ENCODE measurements at places on chromosomes 1 and 21.

DNA sequence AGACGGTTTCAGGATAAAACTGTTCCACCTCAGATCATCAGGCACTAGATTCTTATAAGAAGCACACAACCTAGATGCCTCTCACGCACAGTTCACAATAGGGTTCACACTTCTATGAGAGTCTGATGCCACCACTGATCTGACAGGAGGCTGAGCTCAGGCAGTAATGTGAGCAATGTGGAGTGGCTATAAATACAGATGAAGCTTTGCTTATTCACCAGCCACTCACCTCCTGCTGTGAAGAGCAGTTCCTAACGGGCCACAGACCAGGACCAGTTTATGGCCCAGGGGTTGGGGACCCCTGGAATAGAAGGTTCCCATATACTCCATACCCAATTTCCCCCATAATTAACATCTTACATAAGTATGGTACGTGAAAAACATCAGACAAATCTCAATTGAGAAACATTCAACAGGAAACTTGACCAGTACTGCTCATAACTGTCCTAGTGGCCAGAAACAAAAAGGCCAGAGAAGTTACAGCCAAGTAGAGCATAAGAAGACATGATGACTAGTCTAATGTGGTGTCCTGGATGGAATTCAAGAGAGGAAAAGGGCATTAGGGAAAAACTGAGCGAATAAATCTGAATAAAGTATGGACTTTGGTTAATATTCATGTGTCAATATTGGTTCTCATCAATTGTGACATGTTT is 24.7 kb upstream of the IGSF5 start:
- no peak for DNase-seq

DNA sequence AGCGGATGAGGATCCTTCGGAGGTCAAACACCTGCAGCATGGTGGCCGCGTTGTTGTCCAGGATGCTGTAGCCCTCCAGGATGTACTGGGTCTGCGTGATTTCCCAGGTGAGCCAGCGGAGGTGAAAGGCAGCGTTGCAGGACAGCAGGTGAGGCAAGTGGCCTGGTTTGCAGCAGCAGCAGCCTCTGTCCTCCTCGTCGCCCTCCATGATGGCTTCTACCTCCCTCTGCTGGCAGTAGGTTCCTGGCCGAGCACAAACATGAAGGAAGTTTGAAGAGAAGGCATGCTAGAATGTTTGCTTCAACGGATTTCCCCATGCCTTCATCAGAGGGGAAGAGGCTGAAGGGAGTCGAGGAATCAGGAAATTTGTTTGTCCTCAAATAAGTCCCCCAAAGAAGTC is 74.7 kb downstream of the NTPCR start:
- DNase-seq = no peak

DNA sequence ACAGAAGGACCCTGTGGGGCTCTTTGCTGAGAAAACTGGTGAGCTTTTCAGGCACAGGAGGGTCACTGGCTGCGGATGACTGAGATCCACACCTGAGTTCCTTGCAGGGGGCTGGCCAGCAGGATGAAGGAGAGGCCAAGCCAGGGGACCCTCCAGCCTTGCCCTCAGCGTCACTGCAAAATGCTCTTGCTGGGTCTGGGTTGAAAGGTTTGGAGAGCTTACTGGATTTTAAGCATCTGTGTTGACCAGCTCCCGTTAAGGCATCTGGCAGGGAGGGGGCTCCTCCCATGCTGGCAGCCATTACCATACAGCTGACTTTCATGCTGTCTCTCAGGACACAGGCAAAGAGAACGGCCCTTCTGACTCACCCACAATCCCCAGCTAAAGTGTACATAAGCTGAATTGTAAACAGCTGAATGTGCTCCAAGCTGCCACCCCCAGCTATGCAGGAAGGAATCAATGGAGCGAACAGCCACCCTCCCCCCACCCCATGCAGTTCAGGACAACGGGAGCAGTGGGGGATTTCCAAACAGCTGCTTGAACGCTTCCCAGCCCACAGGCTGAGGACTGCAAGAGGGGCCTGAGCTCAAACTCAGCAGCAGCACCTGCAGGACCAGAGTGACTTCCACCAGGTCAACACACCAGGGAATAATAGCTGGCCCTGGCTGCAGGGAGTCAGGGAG is 21.3 kb upstream of the A3GALT2 start:
- DNase-seq = peak; percentile 92

DNA sequence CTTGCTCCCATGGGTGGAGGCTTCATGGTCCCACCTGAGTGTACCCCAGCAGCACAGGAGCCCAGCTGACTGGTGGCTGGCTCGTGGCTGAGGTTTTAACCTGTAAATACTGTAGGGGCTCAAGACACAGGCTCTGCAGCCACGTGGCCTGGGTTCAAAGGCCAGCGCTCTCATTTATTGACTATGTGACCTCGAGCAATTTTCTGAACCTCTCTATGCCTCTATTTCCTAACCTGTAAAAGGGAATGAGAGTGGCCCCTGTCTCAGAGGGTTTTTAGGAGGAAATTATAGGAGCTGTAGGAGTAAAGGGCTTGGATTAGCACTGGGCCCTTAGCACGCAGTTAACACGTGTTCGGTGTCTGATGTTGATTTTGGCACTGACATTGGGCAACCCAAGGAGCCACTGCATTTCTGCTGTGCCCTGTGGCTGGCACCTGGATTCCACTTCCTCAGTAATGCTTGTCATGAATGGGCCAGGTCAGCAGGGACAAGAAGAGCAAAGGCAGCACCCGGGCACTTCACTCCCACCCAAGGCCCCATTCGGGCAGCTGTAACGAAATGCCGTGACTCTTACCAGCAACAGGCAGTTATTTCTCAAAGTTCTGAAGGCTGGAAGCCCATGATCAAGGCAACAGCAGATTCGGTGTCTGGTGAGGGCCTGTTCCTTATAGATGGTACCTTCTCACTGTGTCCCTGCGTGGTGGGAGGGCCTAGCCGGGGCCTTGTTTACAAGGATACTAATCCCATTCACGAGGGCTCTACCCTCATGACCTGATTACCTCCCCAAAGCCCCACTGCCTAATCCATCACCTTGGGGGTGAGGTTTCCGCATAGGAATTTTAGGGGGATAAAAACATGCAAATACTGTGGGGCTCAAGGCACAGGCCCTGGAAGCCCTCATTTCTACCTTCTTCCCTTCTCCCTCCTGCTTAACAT is 25.2 kb downstream of the ARHGEF10L start:
- no peak for DNase-seq

DNA sequence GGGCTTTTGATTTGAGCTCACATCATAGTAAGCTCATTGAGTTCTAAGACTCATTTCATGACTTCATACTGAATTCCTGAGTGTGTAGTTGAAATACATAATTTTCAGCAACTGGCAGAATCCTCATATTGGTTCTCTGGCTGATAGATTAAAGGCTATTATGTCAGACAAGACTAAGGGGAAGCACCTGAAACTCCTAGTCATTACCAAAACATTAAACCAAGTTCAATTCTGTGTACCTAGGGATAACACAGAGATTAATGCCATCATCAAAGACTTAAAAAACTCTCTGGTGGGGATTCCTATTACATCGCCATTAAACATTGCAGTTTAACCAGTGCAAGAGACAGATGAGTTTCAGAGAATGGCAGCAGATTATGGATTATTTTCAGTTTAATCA is 339.1 kb downstream of the PTPRC start:
- DNase-seq = no peak

DNA sequence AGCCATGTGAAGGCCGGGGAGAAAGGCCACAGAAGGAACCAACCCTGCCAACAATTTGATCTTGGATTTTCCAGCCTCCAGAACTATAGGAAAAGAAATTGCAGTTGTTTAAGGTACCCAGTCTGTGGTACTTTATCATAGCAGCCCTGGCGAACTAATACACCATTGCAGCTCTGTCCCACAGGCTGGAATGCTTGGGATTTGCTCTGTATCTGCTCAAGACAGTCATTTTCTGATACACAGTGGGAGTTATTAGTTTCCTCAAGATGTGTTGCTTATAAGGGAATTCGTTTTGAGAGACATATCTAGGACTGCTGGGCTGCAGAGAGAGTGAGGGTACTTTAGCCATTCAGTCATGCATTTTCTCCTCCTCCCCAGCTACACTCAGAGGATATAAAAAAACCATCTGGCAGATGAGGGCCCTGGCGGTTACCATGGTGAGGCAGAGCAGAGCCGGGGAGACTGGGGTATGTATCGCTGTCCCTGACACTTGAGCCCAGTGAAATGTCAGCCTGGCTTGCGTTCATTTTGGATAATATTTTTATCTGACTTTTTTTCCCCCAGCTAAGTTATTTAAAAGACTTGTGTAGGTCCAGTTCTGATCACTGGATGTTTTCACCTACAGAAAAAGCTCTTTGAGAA is 104.6 kb downstream of the DIRAS3 start:
- DNase-seq = no peak

GRCh38 chr1:46525253-46525983 is 26.0 kb downstream of the KNCN start:
- no peak for DNase-seq

- no peak for DNase-seq
Observed at GRCh38 chr1:224506141-224506814, 71.7 kb upstream of the WDR26 start.

DNA sequence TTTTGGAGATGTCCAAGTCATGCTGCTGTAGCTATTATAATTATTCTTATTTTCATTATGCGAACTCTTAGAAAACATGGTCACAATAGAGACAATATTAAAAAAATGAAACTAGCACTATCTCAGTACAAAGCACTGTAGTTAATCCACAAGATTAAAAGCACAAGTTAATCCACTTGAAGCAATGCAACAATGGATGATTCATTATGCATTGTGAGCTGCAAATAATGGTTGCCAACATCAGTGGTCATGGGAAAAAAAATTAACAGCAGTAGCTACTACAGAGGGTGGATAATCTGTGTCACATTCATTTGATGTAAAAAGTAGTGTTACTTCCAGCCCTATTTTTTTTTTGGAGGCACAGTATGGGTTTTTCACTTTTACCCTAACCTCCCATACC is 56.7 kb downstream of the DPT start:
- DNase-seq = no peak

DNA sequence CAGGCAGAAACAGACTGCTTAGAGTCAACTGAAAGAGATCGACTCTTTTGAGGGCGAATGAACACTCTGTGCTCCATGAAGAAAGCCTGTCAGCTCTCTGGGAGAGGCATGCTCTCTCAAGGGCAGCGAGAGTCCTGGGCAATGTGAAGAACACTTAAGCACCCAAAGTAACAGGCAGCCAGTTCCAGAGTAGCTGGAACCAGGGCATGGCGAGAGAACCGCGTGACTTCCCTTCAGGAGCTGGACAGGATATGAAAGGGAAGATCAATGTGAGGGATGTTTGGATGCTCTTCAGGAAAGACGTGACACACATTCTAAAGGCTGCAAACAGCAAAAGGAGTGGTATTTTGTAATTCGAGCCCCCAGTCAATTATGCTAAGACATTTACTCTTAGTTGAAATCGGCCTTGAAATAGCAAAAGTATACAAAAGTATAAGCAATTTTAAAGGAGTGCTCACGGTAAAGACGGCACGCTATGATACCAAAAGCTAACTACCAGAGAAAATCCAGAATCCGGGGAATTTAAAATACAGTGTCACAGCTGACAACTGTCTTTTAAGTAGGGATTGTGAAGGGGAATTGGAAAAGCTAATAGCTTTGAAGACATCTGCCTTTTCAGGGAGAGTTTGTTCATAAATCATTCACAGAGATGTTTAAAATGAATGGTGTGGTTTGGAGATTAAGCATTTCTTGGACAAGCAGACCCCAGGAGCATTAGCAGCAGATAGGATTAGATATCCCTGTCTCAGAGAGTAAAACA is 20.8 kb downstream of the ADAMTS5 start:
- no peak for DNase-seq

- no peak for DNase-seq
Observed at GRCh38 chr1:117209094-117209493, 1.6 kb downstream of the VTCN1 start.

- DNase-seq = no peak
Observed at GRCh38 chr1:231194843-231195516, 33.1 kb downstream of the TRIM67 start.

GRCh38 chr1:12597792-12598191 is 20.2 kb downstream of the DHRS3 start:
- DNase-seq = no peak

DNA sequence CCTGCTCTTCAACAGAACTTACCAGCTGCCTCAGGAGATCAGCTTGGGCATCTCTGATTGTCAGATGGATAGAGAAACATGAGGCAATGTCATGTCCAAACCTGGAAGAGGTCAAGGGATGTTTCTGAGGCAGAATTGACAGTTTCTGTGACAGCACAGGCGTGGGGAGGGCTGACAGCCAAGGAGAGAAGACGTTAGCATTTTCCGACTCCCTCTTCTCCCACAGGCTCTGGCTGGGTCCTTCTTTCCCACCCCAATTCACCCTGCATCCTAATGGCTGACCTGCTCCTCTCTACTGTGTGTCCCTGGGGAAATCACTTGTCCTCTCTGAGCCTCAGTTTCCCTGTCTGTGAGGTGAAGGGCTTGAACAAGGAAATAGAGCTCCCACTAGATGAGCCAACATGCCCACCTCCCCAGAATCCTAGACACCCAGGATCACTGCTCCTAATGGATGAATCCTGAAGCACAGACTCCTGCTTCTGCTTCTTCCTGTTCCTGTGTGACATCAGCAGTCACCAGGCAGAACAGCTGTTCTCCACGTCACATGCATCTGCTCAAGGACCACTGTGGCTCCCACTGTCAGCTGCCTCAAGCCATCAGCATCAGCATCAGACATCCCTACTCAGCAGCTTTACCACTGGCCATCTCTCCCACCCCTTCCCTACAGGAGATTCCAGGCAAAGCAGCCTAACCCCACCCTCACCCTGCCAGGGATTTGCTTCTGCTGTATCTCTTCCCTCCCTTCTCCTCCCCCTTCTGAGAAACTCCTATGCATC is 408.0 kb downstream of the MATN1 start:
- no peak for DNase-seq

GRCh38 chr1:89670163-89670562 is 37.2 kb downstream of the LRRC8C start:
- no peak for DNase-seq

DNA sequence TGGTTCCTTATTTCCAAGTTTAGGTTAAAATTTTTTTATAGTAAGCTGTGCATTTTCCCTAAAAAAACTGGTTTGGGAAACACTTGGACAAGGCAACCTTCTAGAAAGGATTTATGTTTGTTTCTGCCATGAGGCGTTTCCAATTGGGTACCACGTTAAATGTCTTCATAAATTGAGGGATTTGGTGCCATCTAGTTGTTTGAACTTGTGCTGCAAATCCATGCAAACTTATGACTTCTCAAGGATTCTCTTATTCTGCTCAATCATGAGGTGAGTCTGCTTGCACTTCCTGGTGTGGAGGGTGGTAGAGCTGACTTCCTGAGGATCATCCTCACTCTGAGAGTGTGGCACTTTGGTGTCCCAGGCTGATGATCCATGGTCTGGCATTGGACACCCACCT is 123.3 kb downstream of the PCNX2 start:
- peak; percentile 15 for DNase-seq
